T-helper 1 cell (primary cell): ENCODE measurements at places on chromosomes 3 and 15.

- no peak for DNase-seq
These were observed 137.4 kb downstream of the MBNL1 start for GRCh38 chr3:152405915-152406802.

- DNase-seq, result no peak
These were observed 25.1 kb downstream of the FSTL1 start for GRCh38 chr3:120425572-120426250.

DNA sequence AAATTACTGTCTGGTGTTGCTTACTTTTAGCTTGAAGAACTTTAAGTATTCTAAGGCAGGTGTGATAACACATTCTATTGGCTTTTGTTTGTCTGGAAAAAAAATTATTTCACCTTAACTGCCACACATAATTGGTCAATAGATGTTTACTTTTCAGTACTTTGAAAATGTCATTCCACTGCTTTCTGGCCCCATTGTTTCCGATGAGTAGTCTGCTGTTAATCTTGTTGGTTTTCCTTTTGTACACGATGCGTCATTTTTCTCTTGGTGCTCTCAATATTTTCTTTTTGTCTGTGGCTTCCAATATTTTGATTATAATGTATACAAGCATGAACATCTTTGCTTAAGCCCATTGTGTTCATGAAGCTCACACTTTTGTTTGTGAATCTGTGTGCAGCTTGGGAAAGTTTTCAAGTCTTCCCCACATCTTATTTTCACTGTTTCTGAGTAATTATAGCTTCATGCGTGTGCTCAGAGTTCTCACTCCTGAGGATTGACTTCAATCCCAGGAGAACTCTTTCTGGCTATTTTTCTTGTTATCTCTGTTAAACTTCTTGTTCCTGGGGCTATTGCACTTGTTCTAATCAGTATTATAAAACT lies 664.7 kb downstream of the IGSF11 start:
- DNase-seq, result no peak

DNA sequence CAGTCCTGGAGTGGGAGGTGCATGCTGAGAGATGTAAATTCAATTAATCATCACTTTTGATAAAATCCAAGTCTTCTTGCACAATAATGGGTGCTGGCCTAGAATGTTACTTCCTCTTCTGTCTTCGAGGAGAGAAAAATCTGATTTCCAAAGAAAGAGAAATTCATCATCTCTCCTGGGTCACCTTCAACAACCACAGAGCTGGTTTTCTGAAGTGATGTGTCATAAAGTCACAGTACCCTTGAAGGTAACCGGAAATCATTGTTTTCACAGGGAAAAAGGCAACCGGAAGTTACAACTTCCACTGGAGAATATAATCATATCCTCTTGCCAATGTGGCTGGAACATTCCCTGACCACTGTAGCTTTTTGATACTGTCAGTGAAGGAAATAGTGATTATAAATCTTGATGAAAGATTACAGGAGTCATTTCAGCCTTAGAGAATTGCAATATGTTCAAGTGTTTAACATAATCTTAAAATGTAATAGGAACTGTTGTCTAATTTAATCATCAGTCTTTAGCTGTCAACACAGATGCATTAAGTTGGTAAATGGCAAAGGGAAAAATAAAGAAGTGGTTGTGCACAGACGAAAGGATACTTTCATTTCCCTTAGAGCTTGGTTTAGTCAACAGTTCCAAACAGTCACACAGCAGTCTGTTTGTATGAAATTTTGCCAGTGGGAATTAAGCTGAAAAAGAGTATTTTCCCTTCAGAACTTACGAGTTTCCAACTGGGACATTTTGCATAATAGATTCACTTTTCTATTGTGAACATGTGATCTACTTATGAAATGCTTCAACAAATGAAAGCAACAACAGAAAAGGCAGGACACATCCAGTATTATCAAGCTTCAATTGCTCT lies 106.5 kb upstream of the SLC4A7 start:
- DNase-seq, result no peak

GRCh38 chr3:157237886-157238285 lies 77.9 kb upstream of the CCNL1 start:
- DNase-seq, result no peak

DNA sequence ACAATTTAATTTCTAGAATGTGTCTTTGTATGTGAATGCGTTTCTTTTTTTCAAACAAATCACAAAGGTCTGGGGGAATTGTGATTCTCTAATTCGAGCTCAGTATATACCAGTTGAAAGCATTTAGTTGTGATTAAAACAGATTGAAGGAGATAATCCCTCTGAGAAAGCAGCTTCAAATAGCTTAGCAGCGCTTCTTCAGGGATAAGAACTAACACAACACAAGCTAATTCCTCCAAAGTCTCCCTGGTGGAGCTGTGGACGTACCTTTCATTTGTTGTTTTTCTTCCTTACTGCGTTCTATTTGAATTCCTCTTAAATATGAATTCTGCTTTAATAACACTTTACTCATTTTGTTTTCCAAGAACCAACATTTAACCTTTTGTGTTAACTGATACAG lies 286.7 kb downstream of the ROBO2 start:
- no peak for DNase-seq

GRCh38 chr3:141387516-141387915 lies 19.2 kb downstream of the ZBTB38 start:
- DNase-seq, result no peak

DNA sequence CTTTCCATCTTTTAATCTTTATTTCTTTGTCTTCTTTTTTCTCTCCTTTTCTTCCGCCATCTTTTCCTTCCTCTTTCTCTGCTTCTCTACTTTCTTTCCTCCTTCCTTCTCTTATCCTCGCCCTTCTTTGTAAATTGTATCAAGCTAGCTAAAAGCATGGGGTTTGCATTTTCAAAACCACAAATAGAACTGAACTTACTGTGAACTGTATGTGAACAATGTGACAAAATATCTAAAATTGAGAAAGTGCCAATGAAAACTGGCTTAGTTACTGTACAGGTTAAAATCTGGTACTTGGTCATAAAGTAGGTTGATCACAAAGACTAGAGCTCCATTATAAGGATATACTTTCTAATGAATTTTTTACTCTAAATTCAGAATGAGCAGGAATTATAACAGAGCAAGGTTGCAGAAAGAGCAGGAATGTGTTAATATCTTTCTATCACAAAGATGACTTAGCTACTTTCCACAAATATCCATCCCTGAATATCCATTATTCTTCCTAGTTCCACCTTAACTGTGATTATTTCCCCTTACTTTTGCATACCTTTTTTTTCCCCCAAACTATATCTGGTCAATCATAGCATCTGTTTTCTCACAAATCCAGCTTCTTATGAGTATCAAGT lies 122.4 kb downstream of the LSAMP start:
- DNase-seq, result no peak

- DNase-seq, result peak; percentile 67
These were observed 30.0 kb upstream of the NR2E3 start for GRCh38 chr15:71780115-71780976.

GRCh38 chr3:12179441-12179840 lies 20.7 kb upstream of the TIMP4 start:
- no peak for DNase-seq

DNA sequence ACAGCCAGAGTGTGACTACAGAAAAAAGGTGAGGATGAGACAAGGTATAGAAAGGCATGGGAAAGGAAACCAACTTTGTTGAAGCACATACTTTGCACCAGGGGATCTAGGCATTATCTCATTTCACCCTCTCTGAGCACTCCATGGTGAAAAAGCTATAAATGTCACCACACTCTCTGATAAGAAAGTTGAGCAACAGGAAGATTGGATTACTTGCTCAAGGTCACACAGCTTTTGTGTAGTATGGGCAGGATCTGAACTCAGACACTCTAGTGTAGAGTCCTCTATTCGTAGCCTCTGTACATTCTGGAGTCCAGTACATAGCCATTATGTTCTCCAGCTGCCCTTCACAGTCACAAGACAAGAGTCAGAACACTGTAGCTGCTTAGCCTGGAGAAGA lies 163.4 kb upstream of the SEMA6D start:
- DNase-seq, result no peak

- DNase-seq, result no peak
These were observed 125.2 kb downstream of the TMCO5A start for GRCh38 chr15:38059665-38060064.

DNA sequence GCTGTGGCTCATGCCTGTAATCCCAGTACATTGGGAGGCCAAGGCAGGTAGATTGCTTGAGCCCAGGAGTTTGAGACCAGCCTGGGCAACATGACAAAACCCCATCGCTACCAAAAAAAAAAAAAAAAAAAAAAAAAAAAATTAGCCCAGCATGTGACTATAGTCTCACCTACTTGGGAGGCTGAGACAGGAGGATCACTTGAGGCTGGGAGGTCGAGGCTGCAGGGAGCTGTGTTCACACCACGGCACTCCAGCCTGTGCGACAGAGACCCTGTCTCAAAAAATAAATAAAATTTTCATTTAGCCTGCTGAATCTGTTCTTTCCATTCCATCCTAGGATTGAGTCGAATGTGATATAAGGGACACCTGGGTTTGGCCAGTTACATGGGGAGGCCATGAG lies 14.6 kb upstream of the PRICKLE2 start:
- no peak for DNase-seq

GRCh38 chr3:111035316-111035715 lies 36.3 kb upstream of the NECTIN3 start:
- DNase-seq, result no peak

DNA sequence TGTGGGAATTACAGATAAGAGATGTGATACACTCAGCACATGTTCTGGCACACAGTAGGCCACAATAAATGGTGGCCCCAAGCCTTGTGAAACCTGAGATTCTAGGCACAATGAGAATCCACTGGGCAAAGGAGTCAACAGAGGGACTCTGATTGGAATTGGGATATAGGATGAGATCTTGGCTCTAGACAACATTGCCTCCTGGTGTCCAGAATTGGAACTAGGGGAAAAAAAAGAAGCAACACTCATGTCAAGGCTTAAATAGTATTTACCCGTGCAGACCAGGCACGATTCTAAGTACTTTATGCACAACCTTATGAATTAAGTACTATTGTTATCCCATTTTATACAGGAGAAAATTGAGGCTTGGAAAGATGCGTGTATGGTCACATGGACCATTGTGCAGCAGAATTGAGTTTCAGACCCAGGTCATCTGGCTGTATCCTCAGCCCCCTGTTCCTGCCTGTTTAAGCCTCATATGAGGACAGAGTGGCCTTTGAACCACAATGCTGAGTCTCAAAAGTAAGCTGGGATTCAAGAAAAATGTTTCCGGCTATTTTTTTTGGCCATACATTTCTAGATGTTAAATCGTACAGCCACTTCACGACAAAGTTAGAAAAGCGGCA lies 124.8 kb downstream of the SV2B start:
- no peak for DNase-seq

- no peak for DNase-seq
These were observed 480.7 kb downstream of the FHIT start for GRCh38 chr3:60770532-60770931.

- DNase-seq, result no peak
These were observed 56.5 kb downstream of the VPS8 start for GRCh38 chr3:184868477-184868876.

DNA sequence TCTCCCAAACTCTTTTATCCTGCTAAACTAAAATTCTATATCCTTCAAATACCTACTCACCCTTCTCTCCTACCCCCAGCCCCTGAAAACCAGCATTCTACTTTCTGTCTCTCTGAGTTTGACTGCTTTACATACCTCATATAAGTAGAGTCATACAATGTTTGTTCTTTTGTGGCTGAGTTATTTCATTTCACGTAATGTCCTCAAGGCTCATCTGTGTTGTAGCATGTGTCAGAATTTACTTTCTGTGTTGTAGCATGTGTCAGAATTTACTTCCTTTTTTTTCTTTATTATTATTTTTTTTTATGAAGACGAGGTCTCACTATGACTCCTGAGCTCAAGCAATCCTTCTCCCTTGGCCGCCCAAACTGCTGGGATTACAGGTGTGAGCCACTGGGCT lies 20.1 kb downstream of the IFT122 start:
- no peak for DNase-seq

DNA sequence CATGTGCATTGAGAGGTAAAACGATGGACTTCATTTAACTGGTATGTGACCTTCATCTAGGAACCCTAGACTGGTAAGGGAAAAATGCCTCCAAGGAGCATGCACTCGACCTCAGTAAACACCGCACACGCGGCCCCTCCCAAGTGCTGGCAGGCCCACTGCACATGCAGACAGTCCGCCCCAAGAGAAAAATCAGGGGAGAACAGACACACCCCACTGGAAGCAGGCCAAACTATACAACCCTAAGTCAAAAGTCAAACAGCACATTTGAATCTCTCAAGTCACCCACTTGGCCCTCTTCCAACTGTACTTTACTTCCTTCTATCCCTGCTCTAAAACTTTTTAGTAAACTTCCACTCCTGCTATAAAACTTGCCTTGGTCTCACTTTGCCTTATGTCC lies 250.1 kb upstream of the HES1 start:
- no peak for DNase-seq

- no peak for DNase-seq
These were observed 66.8 kb upstream of the FOXP1 start for GRCh38 chr3:71650372-71650771.

DNA sequence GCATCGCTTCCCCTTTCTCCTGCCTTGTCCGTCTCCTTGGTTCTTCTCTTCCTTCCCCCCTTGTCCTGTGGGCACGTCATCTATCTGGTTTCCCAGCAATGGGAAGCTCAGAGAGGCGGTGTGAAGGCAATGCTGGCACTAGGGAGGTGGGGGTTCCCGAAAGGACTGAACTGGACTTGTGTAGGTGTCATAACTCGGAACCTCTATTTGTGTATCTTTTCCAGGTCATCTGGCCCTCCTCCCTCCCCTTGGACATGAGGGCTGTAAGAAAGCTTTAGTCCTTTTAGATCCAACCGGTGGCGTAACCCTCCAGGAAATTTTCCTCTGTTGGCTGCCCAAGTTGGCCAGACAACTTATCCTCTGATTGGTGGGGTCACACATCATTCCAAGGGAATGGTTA lies 231.5 kb upstream of the TLE3 start:
- DNase-seq, result no peak

- DNase-seq, result no peak
These were observed 263.0 kb upstream of the ATP11B start for GRCh38 chr3:182530316-182530715.

GRCh38 chr3:112670824-112671223 lies 29.9 kb upstream of the CCDC80 start:
- no peak for DNase-seq

- DNase-seq, result no peak
These were observed 73.3 kb downstream of the CYP19A1 start for GRCh38 chr15:51265037-51265555.
